ENCODE measurements at places on chromosomes 16 and 17.

- DNase-seq: no peak
Observed at GRCh38 chr17:33927732-33928133, 327.4 kb upstream of the CCL2 start.

DNA sequence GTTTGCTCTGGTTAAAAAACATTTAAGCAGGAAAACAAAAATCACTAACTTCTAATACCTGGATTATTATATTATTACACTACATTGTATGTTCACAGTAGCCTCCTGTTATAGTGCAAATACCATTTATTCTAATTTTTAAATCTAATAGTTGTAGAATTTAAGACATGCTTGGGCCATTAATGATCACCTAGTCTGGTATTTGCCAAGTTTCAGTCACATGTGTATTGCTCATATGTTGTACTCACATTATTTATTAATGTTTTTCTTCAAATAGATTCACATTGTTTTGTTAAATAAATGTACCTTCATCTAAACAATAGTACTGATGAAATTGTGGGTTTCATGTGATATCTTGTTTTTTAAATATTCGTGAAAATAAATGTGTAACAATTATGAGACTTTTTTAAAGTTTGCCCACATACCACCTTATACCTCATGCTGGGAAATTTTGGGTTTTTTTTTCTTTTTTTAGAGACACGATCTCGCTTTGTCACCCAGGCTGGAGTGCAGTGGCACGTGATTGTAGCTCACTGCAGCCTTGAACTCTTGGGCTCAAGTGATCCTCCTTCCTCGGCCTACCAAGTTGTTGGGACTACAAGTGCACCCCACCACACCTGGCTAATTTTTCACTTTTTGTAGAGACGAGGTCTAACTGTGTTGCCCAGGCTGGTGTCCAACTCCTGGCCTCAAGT, 5.9 kb downstream of the ZNF771 start:
- DNase-seq: no peak

- no peak for DNase-seq
Observed at GRCh38 chr17:61318684-61319098, 81.0 kb upstream of the TBX2 start.

- no peak for DNase-seq
Observed at GRCh38 chr17:4850246-4850645, 17.1 kb downstream of the MINK1 start.

DNA sequence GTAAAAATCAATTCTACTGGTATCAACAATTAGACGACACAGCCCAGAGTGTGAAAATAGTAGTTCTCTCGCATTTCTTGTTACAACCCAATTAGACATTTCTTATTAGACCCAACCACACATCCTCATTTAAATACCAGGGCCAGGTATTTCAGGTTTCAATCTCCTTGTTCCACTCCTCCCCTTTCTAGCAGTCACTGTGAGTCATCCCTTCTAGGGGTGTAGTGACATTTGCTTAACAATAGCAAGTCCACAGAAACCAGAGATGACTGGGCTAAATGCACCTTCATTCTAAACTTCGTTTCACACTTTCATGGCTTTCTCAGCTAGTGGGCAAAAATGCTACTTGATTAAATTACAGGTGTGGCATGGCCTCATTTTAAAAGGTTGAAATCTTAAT, 116.9 kb upstream of the CACNG3 start:
- no peak for DNase-seq

DNA sequence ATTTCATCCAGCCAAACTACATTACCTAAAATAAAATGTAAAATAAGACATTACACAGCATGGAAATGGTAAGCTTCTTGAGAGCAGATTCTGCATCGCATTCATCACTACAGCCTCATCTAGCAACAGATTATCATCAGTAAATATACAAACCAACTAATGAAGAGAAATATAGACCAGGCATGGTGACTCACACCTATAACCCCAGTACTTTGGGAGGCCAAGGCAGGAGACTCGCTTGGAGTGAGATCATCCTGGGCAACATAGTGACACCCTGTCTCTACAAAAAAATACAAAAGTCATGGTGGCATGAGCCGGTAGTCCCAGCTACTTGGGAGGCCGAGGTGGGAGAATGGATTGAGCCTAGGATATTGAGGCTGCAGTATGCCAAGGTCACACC, 19.9 kb downstream of the NCBP3 start:
- DNase-seq: no peak

DNA sequence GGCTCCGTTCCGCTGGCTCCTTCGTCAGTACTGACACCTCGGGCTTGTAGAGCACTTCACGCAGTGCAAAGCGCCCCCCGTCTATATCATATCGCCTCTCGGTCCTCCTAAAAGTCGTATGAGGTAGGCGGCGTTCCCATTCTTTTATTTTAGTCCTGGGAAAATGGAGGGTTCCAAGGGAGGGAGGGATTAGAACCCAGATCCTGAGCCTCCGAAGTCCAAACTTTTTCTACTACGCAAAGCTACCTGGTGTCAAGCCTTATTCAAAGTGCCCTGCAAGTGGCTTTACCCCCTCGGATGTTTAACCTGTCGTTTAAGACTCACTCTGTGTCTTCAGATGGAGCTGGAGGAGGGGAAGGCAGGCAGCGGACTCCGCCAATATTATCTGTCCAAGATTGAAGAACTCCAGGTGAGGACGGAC, 348 bp upstream of the FTSJ3 start:
- no peak for DNase-seq

GRCh38 chr17:46979147-46979863, at the start of gene RPRML:
Gene RPRML (minus strand): TSS chr17:46979253. CDS start chr17:46979007, 246 bp downstream.
- no peak for DNase-seq

GRCh38 chr16:57244463-57244766, 644 bp upstream of the ARL2BP start:
- no peak for DNase-seq

- no peak for DNase-seq
Observed at GRCh38 chr17:19248151-19248927, 11.2 kb downstream of the EPN2 start.

- DNase-seq: no peak
Observed at GRCh38 chr17:31466096-31466760, 74.8 kb downstream of the RAB11FIP4 start.
